ENCODE measurements at places on chromosomes 6 and 20.
A peak's percentile ranks its signal among the peaks of the same experiment; 100 is the strongest.

- DNase-seq, result no peak
Measured at GRCh38 chr6:144294016-144294415, 8.9 kb downstream of the UTRN start.

DNA sequence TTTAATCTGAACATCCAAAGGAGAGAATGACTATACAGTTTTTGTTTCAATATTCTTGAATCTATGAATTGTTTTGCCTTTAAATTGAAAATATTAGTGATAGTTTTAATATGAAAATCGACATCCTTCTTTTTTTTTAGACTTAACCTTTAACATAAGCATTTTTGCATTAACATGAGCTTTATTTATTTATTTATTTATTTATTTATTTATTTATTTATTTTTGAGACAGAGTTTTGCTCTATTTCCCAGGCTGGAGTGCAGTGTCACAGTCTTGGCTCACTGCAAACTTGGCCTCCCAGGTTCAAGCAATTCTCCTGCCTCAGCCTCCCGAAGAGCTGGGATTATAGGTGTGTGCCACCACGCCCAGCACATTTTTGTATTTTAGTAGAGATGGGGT is 27.6 kb downstream of the GJA1 start:
- no peak for DNase-seq

DNA sequence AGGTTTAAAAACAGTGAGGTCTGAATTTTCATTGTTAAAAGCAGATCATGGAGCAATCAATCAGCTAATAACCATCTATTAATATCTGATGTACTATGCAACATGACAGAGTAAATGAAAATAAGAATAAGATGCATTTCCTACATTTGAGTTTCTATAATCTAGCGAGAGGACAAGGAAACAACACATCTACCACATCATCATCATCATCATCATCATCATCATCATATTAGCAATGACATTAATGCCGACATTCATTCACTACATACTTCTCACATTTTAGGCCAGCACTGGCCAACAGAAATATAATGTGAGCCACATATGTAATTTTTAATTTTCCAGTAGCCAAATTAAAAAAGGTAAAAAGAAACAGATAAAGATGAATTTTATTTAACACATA is 110.0 kb downstream of the GMDS start:
- no peak for DNase-seq

DNA sequence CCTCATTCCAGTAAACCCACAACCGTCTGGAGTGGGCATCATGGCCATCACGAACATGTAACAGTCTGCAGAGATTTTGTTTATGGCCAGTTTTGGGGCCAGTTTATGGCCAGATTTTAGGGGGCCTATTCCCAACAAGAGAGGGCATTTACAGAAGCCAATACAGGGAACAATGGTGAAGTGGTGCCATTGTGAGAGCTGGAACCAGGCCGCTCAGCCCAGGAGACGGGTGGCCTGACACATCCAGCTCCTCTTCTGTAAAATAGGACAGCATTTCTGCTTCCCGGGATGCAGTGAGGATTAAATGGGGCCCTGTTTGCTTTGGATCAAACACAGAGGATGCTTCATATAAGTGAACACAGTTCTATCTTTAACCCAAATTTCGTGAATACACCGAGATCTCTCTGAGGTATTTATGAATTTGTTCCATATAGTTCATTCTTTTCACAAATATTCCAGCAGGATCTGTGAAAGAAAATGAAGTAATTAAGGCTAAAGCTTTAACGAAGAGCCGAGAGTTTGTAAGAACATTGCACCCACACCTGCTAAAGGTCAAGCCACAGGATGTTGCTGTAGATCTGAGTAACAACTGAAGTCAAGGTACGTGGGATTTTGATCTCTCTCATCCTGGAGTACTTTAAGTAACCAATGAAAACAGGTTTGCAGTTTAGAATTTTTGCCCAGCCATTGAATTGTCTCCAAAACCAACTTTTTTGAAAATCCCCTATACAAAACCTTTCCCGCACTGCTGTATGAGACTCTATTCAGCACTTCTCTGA is 14.5 kb upstream of the SIRPG start:
- no peak for DNase-seq

- DNase-seq, result no peak
Measured at GRCh38 chr6:127397729-127398630, 54.6 kb upstream of the ECHDC1 start.

GRCh38 chr6:170135821-170136471 is 154.9 kb downstream of the DLL1 start:
- DNase-seq, result no peak

DNA sequence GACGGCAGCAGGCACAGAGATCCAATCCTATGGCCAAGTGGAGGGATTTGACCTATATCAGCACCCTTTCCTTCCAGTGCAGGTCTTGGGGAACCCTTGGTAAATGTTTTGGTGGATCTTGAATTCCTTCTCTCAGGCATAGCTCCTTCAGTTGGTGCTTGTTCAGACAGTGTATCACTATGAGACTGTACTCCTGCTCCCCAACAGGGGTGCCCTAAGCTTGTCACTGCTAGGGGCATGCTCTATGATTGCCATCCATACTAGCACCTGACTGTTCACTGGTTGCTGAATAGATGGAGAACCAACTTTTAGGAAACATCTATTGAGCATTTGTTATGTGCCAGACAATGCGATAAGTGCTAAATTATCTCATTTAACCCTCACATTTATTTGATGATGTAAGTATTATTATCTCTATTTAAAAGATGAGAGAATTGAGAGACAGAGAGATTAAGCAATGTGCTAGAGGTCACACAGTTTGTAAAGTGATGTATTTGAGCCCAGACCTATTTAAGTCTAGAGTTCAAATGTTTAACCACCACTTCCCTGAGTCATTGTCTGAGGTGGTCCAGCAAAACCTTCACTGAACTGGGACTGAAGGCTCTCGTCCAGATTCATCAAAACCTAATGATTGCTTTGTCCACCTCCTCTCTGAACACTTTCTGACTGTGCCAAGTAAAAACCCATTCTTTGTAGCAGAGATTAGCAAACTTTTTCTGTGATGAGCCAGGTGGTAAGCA is 34.3 kb downstream of the ADGRF1 start:
- no peak for DNase-seq

DNA sequence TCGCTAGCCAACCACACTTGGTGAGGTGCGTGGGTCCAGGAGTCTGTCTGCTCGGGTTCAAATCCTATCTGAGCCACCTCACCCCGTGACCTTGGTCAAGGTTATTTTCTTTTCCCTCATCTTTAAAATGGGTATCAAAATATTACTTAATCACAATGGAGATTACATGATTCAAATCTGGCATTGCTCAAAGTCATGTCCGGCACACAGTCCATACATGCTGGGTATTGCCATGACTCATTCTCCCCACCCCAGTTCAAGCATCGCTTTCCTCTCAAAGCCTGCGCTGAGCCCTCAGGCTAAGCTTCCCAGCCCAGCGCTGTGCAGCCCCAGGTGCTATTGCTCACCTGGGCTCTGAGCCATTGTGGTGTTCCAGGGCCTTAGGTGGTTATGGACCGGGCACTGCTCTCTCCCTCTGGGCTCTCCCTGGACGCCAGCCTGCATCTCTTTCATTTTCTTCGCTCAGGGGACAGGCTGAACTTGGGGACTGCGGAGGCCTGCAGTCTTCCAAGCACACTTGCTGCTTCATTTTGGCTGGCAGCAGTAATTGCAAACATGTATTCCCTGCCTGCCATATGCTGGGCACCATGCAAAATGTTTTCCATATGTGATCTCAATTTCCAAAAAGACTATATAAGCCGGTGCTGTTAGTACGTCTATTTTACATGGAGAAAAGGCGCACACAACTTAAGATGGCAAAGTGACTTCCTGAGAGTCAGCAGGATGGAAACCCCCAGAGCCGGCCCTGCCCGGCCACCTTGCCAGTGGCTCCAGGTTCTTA is 27.3 kb downstream of the WRNIP1 start:
- DNase-seq, result no peak

DNA sequence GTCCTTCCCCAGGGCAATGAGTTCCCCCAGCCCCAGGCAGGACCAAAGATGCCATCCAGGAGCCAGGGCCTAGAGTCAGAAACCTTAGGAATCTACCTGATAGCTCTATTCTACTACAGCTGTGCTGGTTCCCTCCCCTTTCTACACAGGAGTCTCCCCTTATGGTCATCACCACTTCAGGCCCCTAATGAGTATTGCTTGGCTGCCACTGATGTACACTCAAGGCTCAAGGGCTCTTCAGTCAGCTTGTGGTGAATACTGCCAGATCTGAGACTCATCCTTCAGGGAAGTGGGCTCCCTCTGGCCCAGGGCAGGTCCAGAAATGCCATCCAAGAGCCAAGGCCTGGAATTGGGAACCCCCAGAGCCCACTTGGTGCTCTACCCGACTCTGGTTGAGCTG is 248.6 kb downstream of the ALDH8A1 start:
- no peak for DNase-seq

GRCh38 chr20:60751826-60752225 is 500.2 kb upstream of the CDH4 start:
- no peak for DNase-seq

DNA sequence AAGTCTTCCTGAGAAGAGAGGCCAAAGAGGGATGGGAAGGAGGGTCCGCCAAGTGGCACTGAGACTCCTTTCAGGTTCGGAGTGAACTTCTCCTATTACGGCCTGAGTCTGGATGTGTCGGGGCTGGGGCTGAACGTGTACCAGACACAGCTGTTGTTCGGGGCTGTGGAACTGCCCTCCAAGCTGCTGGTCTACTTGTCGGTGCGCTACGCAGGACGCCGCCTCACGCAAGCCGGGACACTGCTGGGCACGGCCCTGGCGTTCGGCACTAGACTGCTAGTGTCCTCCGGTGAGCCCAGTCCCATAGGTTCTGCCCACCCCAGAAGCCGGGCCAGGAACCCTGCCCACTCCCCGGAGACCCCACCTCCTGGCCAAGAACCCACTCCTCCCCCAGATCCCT is 4.1 kb downstream of the SLC22A7 start:
- no peak for DNase-seq

DNA sequence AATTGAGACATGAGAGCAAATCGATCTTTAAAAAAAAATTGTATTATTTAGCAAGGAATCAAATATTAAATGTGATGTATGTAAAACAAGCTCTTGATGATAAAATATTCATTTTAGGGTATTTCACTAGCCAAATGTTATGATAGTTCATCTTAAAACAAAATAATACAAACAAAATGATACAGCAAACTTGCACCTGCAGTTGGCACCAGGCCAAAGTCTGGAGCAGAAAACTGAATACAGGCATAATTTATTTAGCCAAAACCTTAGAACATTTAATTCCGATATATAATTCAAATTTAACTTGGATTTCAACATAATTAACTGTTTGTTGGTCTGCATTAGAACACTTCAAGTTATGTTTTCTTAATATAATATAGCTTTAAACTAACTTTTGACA is 60.9 kb downstream of the EPHA7 start:
- no peak for DNase-seq

DNA sequence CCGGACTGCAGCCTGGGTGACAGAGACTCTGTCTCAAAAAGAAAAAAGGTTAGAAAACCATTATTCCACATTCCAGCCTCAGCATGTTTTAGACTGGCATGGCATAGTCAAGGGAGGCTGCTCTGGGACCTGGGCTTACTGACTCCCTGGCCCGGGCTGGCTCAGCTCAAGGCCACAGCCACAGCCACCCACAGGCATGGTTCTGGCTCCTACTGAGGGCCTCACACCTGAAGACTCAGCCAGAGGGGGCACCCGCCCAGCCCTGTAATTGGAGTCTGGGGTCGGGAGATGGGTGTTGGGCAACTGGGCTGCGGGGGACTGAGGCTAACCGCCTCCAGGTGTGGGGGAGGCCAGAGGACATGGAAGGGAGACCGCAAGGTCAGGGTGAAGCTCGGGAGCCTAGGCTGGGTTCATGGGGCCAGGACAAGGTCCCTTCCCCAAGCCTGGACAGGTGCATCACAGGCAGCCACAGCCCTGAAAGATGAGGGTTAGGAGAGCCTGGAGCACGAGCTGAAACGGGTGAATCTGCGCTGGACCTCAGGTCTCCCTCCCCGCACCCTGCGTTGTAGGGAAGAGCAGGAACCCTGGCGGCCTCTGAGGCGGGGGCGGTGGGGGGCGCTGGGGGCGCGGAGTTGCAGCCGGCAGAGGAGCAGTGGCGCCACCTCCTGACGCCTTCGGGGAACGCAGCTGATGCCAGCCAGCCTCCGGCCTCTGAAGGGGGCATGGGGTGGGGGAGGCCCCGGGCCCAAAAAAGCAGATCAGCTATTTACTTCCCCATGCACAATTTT is 67.7 kb upstream of the SRSF6 start:
- peak; percentile 13 for DNase-seq

GRCh38 chr6:44471271-44471981 is 83.9 kb downstream of the CDC5L start:
- no peak for DNase-seq

DNA sequence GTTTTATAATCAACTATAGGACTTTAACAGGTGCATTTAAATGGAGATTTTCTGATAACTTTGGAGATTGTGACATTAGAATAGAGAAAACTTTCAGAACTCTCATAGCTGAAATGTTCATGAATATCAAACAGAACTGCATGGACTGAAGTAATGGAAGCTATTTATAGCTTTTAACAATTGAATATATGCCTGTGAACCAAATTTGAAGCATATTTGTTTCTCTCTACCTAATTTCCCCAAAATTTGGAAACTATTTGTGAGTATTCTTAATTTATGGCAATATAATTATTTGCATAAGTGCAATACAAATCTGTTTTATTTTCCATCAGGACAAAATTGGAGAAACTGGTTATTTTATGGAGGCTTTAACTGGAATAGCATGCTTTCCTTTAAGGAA is 96.6 kb downstream of the PLG start:
- DNase-seq, result no peak

DNA sequence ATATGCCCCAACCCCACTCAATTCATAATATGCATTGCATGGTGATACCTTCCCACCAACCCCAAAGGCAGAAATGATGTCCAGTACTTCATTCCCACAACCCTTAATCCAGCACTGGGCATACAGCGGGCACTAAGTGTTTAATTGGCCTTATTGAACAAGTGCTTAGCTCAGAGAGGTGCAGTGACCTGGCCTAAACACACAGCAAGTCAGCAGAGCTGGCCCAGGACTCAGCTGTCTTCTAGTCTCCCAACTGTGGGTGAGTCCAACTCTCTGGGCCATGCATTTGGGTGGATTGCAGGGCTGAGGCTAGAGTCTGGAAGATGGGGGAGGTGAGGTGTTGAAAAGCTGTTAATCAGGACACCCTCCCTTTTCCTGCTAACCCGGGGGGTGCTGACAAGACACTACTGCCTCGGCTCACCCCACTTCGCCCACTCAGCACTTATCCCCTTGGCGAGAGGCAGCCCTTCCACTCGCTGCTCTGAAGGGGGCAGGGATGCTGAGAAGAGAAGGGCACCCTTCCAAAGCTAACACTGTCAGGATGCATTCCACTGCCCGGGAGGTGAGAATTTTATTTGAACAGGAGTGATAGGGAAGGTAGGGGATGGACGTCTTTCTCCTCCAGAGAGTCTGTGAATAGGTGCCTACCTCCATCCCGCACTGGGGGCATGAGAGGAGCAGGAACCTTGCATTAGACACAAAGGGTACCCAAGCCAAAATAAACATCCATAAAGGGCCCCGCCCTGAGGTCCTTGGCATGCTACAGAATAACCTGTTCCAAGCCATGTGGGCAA is 14.2 kb downstream of the KCNK5 start:
- DNase-seq, result no peak
